Right renal pelvis (tissue), 4 donors: ENCODE measurements at places on chromosomes 7 and 10. TPM values are rescaled to one million over a fixed set of nuclear protein-coding genes. Genes with fewer than 3 reads are reported as not detected.

The GIMAP5 gene
- 4.7 TPM for polyA plus RNA-seq

DNA sequence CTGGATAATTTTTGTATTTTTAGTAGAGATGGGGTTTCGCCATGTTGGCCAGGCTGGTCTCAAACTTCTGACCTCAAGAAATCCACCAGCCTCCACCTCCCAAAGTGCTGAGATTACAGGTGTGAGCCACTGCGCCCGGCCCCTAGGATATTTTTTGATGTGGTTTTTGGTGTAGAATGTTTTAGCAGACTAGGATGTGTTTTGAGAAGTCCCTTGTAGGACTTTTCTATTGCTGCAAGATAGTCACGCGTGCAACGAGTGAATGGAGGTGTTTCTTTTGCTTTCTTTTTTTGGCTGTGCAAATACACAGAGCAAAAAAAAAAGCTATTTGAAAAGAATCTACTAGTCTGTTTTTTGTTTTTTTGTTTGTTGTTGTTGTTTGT is 29.8 kb upstream of the KLF6 start:
- no peak for DNase-seq

GRCh38 chr7:136122026-136122425 is 144.9 kb upstream of the MTPN start:
- DNase-seq = no peak

GRCh38 chr10:67100951-67101350 is 175.1 kb downstream of the LRRTM3 start:
- DNase-seq = no peak

GRCh38 chr7:12629816-12630512 is 57.5 kb upstream of the ARL4A start:
- no peak for DNase-seq

The IFIT1B gene
- polyA plus RNA-seq = 0.14 TPM
